ENCODE measurements at places on chromosomes 13 and 19.

DNA sequence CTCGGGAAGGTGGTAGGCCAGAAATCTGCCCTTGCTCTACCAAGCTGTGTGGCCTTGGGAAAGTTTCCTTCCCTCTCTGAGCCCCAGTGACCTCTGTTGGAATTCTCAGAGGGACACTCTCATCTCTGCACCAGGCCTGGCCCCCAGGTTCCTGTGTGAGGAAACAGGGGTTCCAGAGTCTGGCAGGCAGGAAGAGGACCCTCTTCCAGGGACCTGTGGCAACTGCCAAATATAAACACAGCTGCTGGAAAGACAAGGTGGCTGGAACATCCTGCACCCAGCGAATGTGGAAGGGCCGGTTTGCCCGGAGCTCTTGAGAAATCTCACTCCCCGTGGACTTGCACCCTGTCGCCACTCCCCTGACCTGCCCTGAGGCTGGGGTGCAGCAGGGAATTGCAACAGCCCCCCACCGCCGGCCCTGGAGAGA, 52.8 kb downstream of the GADD45B start:
- no peaks in the 10 kb centered on the region for H3K27me3 ChIP-seq
- H3K4me3 ChIP-seq, result no peak overlapping the region
- no peaks in the 10 kb centered on the region for H3K36me3 ChIP-seq
- no peak for DNase-seq
- H3K4me1 ChIP-seq, result no peaks in the 10 kb centered on the region

DNA sequence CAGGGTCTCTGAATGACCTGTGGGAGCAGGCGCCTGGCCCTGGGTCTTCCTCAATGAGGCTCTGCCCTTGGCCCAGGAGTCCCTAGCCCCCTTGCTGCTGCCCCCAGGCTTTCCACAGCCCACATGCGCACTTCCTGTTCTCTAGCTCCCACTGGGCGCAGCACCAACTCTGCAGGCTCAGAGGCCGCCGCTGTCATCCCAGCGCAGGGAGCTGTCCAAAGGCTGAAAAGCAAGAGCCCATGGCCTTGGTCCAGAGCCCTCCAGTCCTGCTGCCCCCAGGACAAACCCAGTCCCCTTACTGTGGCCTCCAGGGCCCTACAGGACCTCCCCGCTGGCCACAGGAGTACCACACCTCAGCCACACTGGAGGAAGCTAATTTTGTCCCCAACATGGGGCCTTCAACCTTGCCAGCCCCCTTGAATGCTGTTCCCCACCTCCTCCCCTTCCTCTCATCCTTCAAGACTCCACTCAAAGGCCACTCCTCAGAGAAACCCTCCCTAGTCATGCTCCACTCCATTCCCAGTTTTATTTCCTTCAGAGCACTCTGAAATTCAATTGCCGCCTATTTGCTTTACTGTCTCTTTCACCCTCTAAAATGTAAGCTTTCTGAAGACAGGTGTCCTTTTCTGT, 8.0 kb upstream of the POU2F2 start:
- no peaks in the 10 kb centered on the region for H3K4me1 ChIP-seq
- no peak overlapping the region for H3K4me3 ChIP-seq
- peak; percentile 73 for DNase-seq

DNA sequence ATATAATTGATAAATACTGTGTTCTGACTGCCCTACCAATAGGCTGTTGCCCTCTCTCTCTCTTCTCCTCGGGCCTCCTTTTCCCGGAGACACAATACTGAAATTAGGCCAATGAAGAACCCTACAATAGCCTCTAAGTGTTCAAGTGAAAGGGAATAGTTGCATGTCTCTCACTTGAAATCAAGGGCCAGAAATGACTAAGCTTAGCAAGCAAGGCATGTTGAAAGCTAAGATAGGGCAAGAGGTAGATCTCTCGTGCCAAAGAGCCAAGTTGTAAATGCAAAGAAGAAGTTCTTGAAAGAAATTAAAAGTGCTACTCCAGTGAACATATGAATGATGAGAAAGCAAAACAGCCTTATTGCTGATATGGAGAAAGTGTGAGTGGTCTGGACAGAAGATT, 13.3 kb downstream of the KATNAL1 start:
- no peak overlapping the region for H3K4me3 ChIP-seq
- no peak overlapping the region for H3K27ac ChIP-seq
- DNase-seq, result no peak
- no peaks in the 10 kb centered on the region for H3K27me3 ChIP-seq

GRCh38 chr19:38908911-38909310, 3.1 kb downstream of the CCER2 start:
- no peak for DNase-seq
- no peaks in the 10 kb centered on the region for H3K4me1 ChIP-seq
- no peaks in the 10 kb centered on the region for H3K27me3 ChIP-seq

DNA sequence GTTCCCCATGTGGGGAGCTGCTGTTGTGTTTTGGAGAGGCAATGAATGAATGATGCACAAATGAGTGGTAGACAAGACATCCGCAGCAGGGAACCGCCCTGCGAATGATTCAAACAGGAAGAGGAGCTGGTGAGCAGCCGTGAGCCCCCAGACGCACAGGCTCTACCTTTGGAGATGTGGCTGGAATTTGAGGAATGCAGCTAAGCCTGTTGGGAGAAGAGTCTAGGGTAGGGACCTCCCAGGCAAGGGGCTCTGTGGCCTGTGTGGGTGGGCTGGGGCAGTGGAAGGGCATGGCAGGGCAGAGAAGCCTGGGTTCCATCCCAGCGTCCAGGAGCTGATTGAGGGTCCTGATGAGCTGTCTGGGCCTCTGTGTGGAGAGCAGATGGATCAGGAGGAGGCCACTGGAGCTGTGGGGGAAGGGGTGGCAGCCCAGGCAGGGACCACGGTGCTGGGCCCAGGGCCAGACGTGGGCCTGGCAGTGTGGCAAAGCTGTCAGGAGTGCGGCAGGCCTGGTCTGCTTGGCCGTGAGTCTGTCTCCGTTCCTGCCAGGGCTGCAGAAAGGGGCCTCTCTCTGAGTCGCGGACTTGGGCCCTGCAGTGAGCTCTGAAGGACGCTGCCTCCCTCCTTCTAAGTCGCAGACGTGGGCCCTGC, 41.8 kb upstream of the DCUN1D2 start:
- no peak overlapping the region for H3K4me3 ChIP-seq
- peaks cover 2% of the 10 kb centered on the region for H3K4me1 ChIP-seq
- no peaks in the 10 kb centered on the region for H3K27me3 ChIP-seq
- no peak for DNase-seq

- peak overlapping the region; percentile 85 for H3K27ac ChIP-seq
- no peak for DNase-seq
- H3K4me1 ChIP-seq, result peaks cover 54% of the 10 kb centered on the region
- H3K27me3 ChIP-seq, result no peaks in the 10 kb centered on the region
- H3K4me3 ChIP-seq, result no peak overlapping the region
Measured at GRCh38 chr19:51772977-51773376, 12.0 kb downstream of the FPR2 start.

GRCh38 chr13:38494445-38494844, 144.8 kb downstream of the UFM1 start:
- no peaks in the 10 kb centered on the region for H3K36me3 ChIP-seq
- no peak for DNase-seq
- no peaks in the 10 kb centered on the region for H3K4me1 ChIP-seq

DNA sequence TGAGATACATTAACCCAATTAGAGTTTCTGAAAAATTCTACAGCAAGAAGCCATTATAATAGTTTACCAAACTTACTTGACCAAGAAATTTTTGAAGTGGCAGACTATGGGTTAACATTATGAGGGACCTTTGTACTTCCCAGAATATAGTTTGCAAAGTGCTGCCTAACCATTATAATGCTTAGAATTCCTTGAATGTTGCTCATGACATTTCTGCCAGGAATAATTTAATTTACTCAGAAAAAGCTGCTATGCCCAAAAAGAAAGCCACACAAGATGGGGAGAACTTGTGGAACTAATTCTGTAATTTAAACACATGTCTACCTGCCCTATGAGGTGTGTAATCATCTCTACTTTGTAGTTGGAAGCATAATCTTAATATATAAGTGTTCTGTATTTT, 58.1 kb upstream of the MYCBP2 start:
- DNase-seq, result no peak
- H3K4me3 ChIP-seq, result no peak overlapping the region
- no peak overlapping the region for H3K27ac ChIP-seq
- H3K27me3 ChIP-seq, result no peaks in the 10 kb centered on the region

GRCh38 chr19:48249502-48250014, 6.2 kb downstream of the CARD8 start:
- H3K4me1 ChIP-seq, result peaks cover 16% of the 10 kb centered on the region
- peak; percentile 72 for DNase-seq
- H3K4me3 ChIP-seq, result peak overlapping the region; percentile 50
- H3K27me3 ChIP-seq, result no peaks in the 10 kb centered on the region

DNA sequence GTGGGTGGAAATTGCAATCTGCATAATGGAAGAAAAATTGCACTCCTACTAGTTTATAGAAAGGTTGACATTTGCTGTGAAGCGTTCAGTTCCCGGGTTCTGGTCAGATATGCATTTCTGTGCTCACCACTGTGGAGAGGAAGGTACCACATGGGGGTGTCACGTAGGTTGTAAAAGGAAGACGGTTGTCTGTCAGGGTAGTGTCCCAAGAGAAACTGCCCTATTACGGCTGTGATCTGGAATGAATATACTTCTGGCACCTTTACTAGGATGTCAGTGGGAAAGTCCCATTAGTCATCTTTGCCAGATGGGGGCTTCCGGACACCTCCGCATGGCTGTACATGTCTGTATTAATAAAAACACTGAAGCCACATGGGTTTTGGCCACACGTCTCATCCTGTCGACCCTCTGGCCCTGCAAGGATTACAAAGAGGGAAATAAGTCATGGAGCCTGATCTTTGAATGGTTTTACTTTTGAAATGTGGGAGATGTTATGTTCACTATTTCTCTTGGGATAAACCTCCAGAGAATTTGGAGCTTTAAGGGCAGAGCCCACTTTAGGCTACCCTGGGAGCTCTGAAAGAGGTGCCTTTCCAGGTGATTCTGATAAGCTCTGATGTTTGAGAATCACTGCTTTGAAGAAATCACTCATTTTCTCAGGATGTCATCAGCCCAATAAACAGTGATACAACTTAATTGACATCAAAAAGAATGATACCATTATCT, 133.9 kb downstream of the AKAP11 start:
- no peaks in the 10 kb centered on the region for H3K4me1 ChIP-seq
- no peak overlapping the region for H3K27ac ChIP-seq
- DNase-seq, result no peak
- no peak overlapping the region for H3K4me3 ChIP-seq
- no peaks in the 10 kb centered on the region for H3K36me3 ChIP-seq

DNA sequence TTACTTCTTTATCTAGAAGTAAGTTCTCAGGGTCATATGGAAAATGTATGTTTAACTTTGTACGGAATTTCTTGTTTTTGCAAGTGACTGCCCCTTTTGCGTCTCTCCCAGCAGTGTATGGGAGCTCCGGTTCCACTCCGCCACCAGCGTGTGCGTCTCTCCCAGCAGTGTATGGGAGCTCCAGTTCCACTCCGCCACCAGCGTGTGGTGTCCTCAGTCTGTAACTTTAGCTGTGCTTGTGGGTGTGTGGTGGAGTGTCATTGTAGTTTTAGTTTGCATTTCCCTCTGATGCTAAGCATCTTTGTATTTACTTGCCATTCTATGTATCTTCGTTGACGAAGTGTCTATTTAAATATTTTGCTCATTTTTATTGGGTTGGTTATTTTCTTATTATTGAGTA, 2.4 kb downstream of the CUL4A start:
- H3K27me3 ChIP-seq, result no peaks in the 10 kb centered on the region
- H3K4me3 ChIP-seq, result no peak overlapping the region
- H3K27ac ChIP-seq, result no peak overlapping the region
- peaks cover 25% of the 10 kb centered on the region for H3K4me1 ChIP-seq
- DNase-seq, result no peak

GRCh38 chr19:41668315-41668714, 19.8 kb downstream of the CEACAM7 start:
- no peak overlapping the region for H3K4me3 ChIP-seq
- no peaks in the 10 kb centered on the region for H3K27me3 ChIP-seq
- DNase-seq, result no peak
- no peaks in the 10 kb centered on the region for H3K4me1 ChIP-seq
- no peaks in the 10 kb centered on the region for H3K36me3 ChIP-seq

- peak; percentile 76 for DNase-seq
- H3K27ac ChIP-seq, result peak overlapping the region; percentile 74
- peak overlapping the region; percentile 64 for H3K4me3 ChIP-seq
- H3K4me1 ChIP-seq, result peaks cover 23% of the 10 kb centered on the region
- H3K27me3 ChIP-seq, result peaks cover 33% of the 10 kb centered on the region
- no peaks in the 10 kb centered on the region for H3K36me3 ChIP-seq
Measured at GRCh38 chr19:1566392-1567115, 1.6 kb downstream of the MEX3D start.

- no peaks in the 10 kb centered on the region for H3K27me3 ChIP-seq
- no peaks in the 10 kb centered on the region for H3K4me1 ChIP-seq
- DNase-seq, result no peak
- H3K27ac ChIP-seq, result peak overlapping the region; percentile 13
- H3K4me3 ChIP-seq, result no peak overlapping the region
- no peaks in the 10 kb centered on the region for H3K36me3 ChIP-seq
Measured at GRCh38 chr13:40345654-40346372, 320.6 kb downstream of the FOXO1 start.

DNA sequence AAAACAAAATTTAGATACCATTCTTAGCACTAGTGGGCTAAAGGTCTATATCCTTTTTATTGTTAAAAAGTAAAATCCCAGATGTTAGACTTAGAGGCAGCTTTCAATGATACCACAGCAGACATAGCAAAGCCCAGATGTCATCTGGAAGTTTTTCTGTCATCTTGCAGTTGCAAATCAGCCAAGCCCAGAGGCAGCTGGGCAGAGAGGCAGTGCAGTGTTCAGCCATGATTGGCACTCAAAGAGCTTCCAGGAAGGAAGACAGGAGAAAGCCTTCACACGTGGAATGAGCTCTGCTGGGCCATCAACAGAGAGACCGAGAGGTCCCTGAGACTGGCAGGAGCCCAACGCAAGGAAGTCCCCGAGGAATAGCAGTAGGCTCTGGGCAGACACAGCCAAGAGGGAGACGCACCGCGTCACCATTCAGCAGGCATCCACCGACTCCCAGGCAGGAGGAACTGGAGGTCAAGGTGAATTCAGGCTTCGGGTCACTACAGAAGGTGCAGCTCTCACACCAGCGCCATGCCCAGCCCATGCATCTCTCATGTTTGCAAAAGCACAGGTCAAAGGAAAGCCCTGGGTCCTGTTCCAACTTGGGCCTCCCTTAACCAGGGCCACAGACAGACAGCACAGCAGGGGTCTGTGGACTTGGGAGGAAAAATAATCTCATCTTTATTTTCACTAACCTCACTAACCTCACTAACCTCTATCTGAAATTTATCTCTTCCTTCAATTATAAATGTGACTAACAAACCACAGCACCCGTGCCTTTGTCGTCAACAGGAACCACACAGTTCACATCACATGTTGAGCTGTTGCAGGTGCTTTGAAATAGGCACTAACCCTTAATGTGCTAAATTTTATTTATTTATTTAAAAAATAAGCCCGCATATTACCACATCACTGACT, 54.9 kb downstream of the TUBGCP3 start:
- no peak overlapping the region for H3K27ac ChIP-seq
- no peak for DNase-seq
- H3K27me3 ChIP-seq, result no peaks in the 10 kb centered on the region
- H3K36me3 ChIP-seq, result no peaks in the 10 kb centered on the region

GRCh38 chr19:29544656-29545360, 19.0 kb downstream of the VSTM2B start:
- no peaks in the 10 kb centered on the region for H3K36me3 ChIP-seq
- H3K27ac ChIP-seq, result no peak overlapping the region
- no peak for DNase-seq
- no peaks in the 10 kb centered on the region for H3K4me1 ChIP-seq

Measured in left lung (tissue), 14 donors.